CD4-positive, alpha-beta T cell treated with Interleukin-6 for 4 hours (primary cell): ENCODE measurements at places on chromosomes 12 and 14.

- DNase-seq: no peak
Observed at GRCh38 chr14:99081156-99081765, 190.7 kb downstream of the BCL11B start.

DNA sequence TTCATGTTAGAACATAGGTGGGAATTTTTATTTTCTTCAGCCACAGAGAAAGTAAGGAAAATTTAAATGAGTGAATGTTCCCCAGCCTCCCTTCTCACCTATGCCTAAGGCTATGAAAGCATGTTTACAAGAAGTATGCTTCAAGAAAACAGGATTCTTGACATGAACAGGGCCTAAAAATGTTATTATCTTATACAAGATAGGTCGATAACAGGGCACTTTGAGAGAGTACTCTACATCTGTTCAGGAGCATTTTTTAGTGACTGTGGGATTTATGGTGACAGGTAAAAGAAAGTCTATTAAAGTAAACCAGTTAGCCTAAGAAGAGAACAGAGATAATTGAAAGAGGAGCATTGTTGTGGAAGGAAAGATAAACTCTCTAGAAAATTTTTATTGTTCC, 222.9 kb upstream of the DAAM1 start:
- DNase-seq: no peak

DNA sequence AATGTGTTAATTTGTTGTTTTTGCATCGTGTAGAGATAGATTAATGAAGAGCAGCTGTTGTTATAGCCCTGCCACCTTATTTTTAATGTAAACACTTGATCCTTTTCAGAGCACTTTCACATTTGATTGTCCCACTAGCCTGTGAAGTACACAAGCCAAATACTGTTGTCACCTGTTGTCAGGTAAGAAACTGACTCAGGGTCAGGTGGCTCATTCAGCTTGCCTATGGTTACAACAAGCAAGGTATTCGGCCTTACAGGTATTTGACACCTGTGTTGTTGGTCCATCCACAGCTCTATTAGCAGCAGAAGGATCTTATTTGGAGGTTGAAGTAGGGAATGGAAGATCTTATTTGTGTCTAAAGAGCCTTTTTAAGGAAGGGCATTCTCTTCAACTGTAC, 108.9 kb downstream of the GPR135 start:
- DNase-seq: no peak

DNA sequence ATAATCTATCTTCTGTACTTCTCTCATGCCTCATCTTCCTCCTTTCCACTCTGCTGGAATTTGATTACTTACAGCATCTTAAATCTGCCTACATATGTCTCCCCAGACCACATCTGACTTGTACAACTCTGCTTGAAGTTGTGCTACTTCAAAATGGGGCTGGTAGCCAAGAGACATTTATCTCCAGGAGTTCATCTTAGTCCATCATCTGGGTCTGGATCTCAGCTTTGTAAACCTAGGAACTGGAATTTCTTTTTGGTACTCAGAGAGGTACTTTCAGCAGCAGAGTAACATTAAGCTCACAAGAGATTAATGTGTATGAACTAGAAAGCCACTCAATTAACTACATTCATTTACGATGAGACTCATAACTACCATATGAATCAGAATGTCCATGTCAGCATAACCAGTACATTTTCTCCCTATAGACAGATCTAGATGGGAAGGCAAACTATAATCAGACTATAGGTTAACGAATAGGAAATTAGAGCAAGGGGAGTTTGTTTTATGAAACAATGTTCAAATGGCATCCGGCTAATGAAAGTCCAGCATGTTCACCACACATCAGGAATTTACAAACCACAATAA, 178.8 kb downstream of the CEP128 start:
- no peak for DNase-seq

GRCh38 chr14:104800015-104800770, 708 bp upstream of the ZBTB42 start:
- DNase-seq: peak; percentile 94

- no peak for DNase-seq
Observed at GRCh38 chr12:53481939-53482586, 17.2 kb downstream of the MAP3K12 start.

DNA sequence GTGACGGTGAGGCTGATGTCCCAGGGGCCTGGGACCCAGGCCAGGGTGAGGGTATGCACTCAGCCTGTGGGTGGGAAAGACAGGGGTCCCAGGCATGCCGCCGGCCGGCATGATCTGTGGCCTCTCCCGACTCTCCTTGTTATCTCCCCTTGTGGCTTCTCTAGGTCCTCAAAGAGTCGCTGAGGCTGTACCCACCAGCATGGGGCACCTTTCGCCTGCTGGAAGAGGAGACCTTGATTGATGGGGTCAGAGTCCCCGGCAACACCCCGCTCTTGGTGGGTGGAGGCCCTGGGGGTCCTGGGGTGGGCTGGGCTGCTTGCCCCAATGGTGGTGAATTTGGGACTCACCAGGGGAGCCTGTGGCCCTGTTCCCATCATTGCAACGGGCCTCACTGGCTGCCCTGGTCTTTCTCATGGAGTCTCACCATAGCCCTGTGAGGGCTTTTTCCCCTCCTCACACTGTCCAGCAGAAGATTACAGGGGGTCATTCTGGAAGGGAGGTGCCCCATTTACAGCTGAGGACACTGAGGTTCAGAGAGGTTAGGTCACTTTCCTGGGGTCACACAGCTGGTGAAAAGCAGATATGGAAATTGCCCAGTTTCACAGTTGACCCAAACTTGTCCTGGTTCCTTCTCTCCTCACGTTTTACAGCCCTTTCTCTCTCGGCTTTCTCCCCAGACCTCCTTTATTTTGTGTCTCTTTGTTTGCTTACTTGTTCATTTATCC, 37.9 kb downstream of the CYP46A1 start:
- no peak for DNase-seq

GRCh38 chr12:56631790-56632700, 1.9 kb upstream of the BAZ2A start:
- peak; percentile 73 for DNase-seq

DNA sequence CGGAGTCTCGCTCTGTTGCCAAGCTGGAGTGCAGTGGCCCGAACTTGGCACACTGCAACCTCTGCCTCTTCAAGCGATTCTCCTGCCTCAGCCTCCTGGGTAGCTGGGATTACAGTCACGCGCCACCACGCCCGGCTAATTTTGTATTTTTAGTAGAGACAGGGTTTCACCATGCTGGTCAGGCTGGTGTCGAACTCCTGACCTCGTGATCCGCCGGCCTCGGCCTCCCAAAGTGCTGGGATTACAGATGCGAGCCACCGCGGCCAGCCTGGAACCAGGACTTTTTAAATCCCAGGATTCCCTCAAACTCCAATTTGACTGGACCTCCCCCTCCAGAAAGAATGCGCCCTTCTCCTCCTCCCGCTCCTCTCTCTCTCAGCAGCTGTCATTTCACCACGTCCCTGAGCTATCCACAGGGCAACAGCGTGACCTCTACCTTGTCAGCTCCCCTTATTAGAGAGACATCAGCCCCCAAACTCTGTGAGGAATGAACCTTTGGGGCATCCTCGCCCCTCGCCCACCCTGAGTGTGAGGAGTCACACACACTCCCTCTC, 2.0 kb downstream of the ESYT1 start:
- DNase-seq: no peak

GRCh38 chr14:38110258-38110657, 97.4 kb upstream of the SSTR1 start:
- DNase-seq: no peak

DNA sequence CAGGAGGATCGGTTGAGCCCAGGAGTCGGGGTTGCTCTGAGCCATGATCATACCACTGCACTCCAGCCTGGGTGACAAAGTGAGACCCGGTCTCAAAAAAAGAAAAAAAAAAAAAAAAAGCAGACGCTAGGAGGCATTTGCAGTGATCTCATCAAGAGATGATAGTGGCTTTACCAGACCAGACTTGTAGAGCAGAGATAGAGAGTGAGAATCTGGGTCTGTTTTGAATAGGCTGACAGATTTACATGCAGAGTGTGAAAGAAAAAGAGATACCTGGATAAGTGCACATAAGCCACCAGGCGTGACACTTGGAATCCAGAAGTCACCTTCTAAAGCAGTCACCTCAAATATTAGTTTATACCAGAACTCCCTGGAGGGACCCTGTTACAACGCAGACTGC, 21.1 kb upstream of the FLRT2 start:
- DNase-seq: no peak

DNA sequence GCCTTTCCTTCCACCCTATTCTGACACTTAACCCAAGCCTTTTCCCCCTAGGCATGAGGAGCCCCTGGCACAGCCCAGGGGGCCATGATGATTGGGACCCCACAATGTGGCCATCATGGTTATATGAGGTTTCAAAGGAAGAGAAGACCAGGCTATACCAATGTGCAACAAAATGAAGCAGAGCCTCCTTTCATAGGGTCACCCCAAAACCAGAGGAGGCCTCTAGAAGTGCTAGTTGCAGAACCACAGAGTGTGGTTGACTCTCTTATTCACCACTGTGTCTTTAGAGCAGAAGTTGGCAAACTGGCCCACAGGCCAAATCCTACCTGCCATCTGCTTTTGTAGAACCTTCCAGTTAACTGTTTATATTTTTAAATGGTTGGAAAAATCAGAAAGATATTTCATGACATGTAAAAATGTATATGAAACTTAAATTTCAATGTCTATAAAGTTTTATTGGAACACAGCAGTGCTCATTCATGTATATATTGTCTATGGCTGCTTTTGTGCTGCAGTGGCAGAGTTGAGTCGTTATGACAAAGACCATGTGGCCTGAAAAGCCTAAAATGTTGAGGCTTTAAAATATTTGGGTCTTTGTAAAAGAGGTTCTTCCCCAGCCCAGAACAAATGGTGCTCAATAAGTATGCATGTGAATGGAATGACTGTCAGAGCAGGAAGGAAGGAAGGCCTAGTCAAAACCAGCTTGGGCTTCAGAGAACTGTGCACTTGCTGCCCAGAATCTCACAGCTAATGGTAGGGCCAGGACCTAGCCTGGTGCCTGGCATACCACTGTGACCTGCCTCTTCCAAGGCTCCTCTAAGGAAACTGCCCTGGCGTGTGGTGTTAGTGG, 49.2 kb downstream of the SUSD6 start:
- DNase-seq: no peak
